ENCODE measurements at places on chromosomes 5 and 9.

GRCh38 chr5:121945261-121945660, 16.5 kb upstream of the SRFBP1 start:
- no peak for DNase-seq

GRCh38 chr9:36625006-36625615, 52.4 kb downstream of the MELK start:
- DNase-seq: peak; percentile 87

GRCh38 chr5:157971571-157972216, 112.7 kb upstream of the CLINT1 start:
- no peak for DNase-seq

DNA sequence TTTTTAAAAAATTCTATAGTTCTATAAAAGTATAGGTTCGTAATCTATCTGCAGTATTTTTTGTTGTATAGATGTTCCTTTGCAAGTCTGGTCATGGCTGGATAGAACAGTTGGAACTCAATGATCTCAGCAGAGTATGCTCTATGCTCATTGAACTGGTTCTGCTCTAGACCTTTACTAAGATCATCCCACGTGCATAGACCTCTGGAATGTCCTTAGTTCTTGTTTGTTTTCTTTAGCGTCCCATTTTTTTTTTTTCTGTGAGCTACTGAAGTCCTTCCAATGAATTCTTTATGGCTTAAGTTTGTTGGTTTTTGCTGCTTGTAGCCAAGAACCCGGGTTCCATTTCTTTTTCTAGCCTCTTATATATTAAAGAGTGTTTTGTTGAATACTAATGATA, 3.5 kb downstream of the TMEM38B start:
- DNase-seq: no peak

DNA sequence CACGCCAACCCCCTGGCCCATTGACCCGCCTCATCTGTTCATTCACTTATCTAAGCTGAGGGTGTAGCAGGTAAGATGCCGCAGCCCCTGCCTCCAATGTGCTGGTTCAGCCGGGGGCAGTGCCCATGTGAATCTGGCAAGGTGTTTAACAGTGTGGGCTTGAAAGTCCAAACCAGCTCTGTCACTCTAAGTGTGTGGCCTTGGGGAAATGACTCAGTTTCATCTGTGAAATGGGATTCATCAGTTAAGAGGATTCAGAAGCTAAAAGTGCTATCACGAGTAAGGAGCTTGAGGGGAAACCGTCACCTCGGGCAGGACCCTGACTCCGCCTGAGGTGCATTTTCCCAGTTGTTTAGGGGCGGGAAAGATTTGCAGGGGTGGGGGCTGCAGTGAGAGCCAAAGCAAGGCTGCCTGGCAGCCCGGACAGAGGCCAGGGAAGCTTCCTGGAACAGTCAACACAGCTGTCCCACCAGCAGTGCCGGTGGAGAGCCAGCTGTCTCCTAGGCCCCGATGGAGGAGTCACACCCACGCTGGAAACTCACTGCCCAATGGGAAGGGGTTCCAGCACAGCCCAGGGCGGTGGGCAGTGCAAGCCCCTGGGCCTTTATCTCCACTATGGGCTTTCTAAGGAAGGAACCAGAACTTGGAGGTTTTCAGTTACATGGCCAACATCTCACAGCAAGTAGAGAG, 9.7 kb upstream of the URM1 start:
- no peak for DNase-seq

GRCh38 chr9:19946441-19947109, 157.7 kb upstream of the SLC24A2 start:
- no peak for DNase-seq

GRCh38 chr5:83145241-83145640, 67.9 kb downstream of the XRCC4 start:
- no peak for DNase-seq

DNA sequence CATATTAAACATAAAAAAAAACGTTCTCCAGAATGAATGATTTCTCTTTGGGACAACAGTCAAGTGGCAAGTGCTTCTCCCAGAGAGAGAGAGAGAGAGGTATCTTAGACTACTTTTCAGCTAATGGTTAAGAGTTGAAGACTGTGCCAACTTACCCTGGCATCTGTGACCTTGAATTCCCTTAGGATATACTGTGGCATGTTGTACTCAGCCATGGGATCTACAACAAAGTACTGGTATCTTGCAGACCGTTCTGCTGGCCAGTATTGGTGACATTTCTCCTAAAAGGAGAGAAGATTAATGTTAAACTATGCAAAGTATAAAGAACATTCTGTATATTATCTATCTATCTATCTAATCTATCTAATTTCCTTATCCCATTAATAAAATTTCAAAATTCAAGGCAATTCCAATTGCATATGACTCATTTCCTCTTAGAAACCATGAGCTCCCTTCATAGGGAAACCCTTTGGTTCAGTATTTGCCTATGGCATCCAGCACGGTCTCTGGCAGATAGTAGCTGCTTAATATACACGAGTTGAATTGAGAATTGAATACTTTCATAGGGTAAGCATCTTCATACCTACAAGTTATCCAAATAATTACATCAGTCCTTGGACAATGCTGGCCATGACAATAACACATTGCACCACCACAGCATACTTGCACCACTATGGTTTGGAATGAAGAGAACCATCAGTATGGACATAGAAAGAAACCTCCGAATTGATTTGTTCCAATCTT, 539.4 kb upstream of the DMAC1 start:
- DNase-seq: no peak

GRCh38 chr9:92141144-92142129, 26.2 kb upstream of the SPTLC1 start:
- no peak for DNase-seq

- peak; percentile 65 for DNase-seq
Measured at GRCh38 chr9:88076286-88077070, 61.8 kb downstream of the SPATA31C2 start.

DNA sequence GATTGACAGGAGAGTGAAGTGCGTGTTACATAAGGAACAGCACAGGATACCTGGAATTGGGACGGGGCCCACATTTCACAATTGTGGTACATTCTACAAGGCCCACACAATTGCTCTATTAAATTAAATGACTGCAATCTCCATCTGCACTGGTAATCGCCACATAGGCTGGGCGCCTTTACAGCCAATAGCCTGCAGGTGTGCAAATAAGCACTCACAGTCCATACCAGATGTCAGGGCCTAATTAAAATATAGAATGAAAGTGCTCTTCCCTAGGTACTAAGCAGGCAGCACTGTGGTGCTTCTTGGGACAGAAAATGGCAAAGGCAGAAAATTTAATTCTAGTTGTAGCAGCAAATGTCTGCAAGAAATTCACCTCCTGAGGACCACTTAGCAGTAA, 82.7 kb downstream of the ATP10B start:
- no peak for DNase-seq

All from retinal pigment epithelial cell (primary cell).